Cerebellum (tissue), 4 donors: ENCODE measurements at places on chromosomes 13 and 19. TPM values are rescaled to one million over a fixed set of nuclear protein-coding genes. Genes with fewer than 3 reads are reported as not detected.

FCER2 gene
- total RNA-seq: 0.18 TPM

DNA sequence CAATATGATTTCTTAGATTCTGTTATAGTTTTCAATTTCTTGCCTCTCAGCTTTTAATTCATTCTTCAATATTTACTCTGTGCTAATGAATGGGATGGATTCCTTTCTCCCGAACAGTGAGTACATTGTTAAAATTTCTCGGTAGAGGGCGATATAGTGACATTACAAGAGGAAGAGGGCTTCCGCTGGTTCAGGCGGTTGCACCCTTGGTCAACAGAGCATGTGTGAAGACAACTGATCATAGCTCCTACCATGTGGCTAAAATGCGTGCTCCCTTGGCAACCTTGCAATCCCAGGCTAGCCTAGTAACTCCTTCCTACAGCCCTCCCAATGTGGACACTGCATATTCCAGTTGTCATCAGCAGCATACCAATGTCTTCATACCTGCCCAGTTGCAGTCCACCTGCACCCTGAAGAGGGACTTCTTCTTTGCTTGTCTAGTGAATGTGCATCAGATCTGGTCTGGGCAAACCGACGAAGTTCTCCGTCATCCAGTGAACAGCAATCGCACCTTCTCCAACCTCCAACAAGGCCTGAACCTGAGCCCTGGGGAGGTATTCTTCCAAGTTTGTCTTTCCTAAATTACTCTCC is 653.0 kb upstream of the GPC6 start:
- no peak for DNase-seq

ZNF575 gene
- total RNA-seq: 0.27 TPM

MZF1 gene
- total RNA-seq: 20.5 TPM

GRCh38 chr13:99900960-99901359 is 70.6 kb downstream of the ZIC5 start:
- DNase-seq: no peak
